Fibroblast of skin of back (primary cell): ENCODE measurements at places on chromosomes 7 and 10.

DNA sequence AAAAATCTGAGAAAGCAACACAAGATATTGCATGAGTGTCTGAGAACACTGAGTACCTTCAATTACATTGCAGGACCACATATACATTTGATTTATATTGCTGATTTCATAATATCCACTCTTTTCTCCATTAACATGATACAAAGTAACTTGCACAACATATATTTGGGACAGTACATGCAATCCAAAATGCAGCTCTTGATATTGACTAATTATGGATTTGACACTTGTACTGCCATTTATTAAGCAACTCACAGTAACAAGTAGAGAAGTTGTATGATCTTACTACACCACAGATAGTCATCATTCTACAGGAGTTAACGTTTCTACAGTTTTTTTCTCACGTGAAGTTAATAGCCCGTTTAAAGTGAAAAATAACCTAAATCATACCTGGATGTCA is 46.7 kb downstream of the USP6NL start:
- no peak for DNase-seq

- no peak for DNase-seq
Observed at GRCh38 chr10:101043363-101043707, 12.3 kb downstream of the SFXN3 start.

- DNase-seq = peak; percentile 67
Observed at GRCh38 chr7:112892263-112892662, 102.1 kb upstream of the TMEM168 start.

GRCh38 chr10:64626924-64627323 is 1105.7 kb downstream of the REEP3 start:
- no peak for DNase-seq

DNA sequence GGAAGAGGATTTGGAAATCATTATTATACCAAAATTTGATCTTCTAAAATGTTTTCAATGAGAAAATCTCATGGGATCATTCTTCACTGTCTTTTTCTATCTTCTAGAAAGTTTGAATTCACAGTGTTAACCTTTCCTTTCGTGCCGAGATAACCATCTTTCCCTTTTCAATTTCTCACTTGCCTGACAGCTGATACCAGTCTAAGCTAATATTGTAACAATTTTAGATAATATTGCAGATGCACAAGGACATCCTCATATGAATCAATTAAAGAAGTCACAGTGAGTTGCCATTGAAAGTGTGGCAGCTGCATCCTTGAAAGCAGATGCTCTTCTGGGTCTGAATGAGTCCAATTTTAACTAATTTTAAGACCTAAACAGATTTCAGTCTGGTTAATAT is 139.6 kb upstream of the LRGUK start:
- no peak for DNase-seq

DNA sequence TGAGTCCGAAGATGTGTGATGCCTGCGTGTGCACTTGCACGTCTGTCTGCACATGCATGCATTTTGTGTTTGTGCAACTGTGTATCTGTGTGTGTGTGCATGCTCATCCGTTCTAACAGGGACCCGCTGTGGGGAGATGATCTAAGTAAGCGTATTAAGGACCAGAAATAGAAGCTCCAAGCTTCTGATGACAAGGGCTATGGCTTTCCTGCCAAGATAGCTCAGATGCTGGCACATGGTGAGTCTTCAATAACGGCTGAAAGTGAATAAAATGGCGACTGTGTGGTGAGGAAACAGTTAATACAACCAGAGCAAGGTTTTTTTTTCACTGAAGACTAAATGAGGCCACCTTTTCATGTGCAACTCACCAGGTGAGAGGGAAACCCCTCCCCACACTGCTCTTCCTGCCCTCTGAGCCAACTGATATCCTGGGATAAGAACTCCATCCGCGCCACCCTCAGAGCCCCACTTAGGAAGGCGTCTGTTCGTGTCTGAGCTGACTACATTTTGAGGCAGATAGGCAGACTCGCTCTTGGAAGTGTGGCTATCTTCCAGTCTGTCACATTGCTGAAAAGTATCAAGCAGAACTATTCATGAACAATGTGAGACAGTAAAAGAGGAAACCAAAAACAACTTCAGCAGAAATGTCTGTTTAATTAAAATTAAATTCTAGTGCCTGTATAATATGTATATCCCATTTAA is 47.4 kb upstream of the TCERG1L start:
- DNase-seq = no peak

DNA sequence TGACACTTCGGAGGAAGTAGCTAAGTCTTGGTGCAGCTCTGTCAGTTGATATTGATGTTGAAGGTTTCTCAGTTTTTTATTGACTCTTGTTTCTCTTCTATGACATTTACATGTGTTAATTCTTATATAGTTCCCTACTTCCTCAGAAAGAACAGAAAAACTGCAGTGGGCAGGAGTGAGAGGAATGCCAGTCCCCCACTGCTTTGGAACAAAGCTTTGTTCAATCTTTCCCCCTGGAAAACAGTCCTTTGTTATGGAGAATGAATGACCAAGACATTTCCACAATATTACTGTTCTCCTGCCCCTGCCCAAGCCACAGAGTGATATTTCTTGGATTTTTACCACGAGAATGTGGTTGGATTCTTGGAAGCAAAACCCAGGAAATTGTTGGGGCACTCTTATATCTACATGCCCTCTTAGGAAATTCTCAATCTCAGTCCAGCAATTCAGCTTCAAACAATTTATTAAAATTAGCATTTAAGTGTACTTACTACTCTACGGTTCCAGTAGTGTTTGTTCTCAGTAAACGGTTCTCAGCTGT is 258.0 kb upstream of the KCND2 start:
- DNase-seq = peak; percentile 34

- peak; percentile 44 for DNase-seq
Observed at GRCh38 chr7:50657341-50657873, 92.2 kb upstream of the DDC start.

DNA sequence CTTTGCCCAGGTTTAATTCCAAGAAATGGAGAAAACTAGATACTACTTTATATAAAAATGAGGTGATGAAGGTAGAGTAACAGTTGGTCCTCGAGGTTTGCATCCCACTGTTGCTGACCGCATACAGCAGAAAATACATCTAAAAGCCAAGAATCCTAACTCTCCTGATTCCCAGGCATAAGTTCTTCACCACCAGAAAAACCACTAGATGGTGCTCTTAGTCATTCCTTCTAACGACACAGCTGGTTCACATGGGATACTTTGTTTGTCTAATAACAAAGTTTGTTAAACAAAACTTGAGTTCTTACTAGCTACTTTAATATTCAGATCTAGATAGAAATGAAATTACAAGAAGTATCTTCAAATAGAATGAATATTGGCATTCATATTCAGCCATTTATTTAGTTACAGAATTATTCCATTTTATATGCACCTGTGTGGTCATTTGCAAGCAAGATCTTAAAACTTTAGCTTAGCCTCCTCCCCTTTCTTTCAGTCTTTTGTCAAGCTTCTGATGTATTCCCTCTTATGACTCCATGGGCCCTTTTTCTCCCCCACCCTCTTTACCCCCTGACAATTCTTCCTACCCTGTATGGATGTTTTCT is 54.1 kb upstream of the CYP26C1 start:
- DNase-seq = peak; percentile 70

- peak; percentile 71 for DNase-seq
Observed at GRCh38 chr7:17058568-17058967, 176.8 kb upstream of the AGR3 start.

GRCh38 chr7:96407427-96407826 is 85.5 kb upstream of the SLC25A13 start:
- DNase-seq = no peak

DNA sequence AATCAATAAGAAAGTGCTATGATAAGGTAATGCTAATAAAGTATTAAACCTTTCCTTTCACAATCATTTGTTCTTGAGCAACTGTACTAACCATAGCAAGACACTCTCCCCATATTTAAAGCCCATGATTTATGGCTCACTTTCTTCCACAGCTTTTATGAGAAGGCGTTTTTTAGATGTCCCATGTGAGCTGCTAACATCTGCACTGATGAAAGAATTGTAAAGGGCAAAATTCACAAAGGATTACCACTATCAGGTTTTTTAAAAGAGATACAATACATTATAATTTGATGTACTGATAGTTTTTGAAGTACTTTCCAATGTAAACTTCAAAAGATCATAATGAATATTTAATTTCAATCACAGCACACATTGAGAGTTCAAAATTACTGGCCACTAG is 75.7 kb downstream of the RNLS start:
- no peak for DNase-seq

DNA sequence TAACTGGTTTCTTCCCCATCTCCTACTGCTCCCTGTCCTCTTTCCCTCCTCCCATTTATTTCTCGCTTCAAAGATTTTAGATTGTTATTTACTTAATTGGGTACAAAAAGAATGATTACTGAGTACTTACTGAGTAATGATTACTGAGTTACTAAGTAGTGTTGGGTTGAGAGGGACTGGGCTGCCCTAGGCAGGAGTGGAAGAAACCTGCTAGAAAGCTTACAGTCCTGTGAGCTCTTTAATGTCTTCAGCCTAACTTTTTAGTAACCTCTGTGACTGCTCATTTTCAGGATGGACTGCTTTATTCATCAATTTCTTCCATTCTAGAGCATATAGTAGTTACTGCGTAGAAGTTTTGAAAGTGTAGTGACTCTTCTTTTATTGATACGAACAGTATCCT is 7.6 kb downstream of the PHF14 start:
- DNase-seq = no peak

- no peak for DNase-seq
Observed at GRCh38 chr7:25109276-25109675, 15.8 kb downstream of the CYCS start.

DNA sequence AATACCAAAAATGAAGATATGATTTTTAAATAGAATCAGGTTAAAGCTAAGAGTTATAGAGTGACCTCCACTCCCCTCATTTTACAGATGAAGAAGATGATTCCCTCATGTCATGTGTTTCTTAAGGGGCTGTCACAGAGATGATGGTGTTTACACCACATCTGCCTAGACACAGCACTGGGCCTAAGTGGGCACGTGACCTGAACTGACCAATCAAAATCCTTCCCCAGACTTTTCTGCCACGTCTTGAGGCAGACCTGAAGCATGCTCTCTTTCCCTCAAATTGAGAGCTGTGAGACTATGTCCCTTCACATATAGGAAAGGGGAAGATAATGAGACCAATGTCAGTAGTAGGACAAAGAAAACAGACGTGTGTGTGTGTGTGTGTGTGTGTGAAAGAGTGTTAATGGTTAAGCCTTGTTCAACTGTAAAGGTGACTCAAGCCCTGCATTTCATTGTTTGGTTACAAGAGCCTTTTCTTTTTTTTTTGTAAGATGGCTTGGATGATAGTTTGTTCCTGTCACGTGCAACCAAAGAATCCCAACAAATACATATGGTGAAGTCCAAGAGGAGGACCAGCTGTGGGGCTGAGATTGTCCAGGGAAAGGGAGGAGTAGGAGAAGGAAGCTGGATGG is 172.8 kb upstream of the AOAH start:
- DNase-seq = no peak

DNA sequence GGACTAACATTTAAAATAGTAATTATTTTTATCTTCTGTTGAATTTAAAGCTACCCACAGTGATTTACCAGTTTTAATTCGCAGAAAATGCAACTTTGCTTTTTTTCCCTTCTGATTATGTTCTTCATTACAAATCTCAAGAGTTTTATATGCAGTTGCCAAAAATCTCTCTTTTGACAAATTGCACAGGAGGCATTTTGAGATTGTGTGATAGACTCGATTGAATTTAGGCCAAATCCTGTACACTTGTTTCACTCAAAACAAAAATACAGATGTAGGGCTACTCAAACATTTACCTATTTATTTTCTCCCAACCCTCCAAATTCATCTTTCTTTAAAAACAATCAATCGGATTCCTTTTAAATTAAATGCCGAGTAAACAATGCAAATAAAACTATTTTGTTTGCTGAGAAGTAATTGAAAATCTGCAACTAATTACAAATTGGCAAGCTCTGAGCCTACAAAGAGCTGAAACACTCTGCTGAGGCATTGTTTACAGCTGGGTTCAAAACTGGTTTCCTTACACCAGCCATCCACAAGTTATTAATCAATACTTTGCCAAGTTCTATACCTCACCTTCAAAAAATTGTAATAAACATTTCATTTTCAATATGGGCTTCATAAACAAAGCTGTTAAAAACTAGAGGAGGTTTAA is 214.9 kb upstream of the TCF7L2 start:
- no peak for DNase-seq

DNA sequence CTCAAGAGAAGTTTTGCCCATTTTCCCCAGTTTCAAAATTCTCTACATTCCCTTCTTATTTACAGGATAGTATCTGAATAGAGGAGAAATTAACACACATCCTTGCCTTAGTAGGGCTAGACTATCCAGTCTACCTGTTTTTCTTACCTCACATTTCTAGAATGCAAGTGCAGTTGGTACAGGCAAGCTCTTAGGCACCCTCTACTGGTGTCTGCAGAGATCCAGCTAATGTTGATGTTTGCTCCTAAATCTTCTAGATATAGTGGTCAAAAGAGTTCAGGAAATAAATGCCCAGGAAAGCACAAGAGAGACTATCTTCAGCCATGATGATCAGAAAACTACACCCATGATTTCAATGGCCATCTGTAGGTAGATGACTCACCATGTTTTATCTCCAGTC is 205.3 kb downstream of the HTR7 start:
- no peak for DNase-seq

- no peak for DNase-seq
Observed at GRCh38 chr7:137741443-137741842, 105.3 kb downstream of the DGKI start.

DNA sequence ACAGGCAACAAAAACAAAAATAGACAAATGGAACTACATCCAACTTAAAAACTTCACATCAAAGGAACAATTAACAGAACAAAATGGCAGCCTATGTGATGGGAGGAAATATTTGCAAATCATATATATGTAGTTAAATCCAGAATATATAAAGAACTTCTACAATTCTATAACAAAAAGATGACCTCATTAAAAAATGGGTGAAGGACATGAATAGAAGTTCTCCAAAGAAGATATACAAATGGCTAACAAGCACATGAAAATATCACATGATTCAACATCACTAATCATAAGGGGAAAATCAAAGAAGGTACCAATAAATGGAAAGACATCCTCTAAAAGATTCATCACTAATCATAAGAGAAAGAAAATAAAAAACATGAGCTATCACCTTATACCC is 416.1 kb downstream of the LRMDA start:
- no peak for DNase-seq

DNA sequence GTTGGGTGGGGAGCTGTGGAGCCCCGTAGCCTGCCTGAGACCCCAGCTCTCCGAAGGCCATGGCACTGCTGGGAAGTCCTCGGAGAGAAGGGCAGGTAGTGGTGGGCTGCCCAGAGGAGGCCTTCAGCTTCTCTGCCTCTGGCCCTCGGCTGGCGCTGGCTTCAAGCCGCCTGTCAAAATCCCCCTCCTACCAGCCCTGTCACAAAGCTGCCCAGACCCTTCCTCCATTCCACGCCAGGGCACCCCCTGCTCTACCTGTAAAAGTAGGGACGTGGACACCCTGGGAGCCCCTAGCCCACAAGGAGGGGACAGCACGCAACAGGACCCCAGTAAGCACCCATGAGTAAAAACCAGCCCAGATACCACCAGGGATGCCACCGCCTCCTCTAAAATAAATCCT is 31.6 kb downstream of the MAD1L1 start:
- DNase-seq = no peak

GRCh38 chr7:128827971-128828711 is 2.1 kb upstream of the FLNC start:
- peak; percentile 92 for DNase-seq

- DNase-seq = no peak
Observed at GRCh38 chr7:2313450-2314208, 612 bp downstream of the SNX8 start.

GRCh38 chr10:71067098-71067740 is 145.2 kb upstream of the UNC5B start:
- no peak for DNase-seq
